ENCODE measurements at places on chromosomes 6 and 20.

- no peak for DNase-seq
These were observed 501.1 kb upstream of the JAG1 start for GRCh38 chr20:11174861-11175260.

- no peak for DNase-seq
These were observed 8.4 kb downstream of the ENTPD6 start for GRCh38 chr20:25203871-25204320.

DNA sequence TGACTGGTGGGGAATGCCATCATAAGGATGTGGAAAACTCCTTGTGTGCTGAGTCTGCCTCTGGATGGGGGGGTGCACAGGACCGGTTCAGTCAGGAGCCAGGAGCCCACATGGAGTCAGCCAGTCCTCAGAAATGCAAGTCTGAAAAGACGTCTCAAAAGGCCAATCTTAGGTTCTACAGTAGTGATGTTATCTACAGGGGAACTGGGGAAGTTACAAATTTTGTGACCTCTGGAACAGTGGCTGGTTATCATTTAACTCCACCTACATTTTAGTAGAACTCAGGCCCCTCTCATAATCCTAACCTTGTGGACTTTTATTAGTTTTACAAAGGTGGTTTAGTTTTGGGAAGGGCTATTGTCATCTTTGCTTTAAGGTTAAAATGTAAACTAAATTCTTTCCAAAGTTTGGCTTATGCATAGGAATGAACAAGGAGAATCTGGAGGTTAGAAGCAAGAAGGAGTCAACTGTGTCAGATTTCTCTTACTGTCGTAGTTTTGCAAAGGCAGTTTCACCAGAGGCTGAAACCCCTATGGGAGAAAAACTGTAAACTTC is 13.7 kb upstream of the TBC1D22B start:
- DNase-seq = no peak

GRCh38 chr6:15434263-15434662 is 188.4 kb downstream of the JARID2 start:
- DNase-seq = no peak

DNA sequence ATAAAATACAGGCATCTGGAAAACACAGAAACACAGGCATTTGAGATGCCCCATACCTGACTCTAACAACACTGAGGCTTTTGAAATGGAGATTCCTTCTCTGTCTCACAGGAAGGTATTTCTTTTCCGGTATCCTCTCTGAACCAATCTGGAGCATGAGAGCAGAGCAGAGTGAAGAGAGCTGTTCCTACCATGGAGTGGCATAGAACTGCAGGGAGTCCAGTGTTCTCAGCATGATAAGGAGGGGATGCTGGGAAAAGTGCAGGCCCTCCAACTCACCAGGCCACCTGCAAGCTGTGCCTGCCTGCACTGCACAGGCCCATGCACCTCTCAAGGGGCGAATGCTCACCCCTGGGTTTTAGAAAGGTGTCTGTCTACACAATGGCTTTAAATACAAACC is 89.2 kb downstream of the FOXA2 start:
- DNase-seq = no peak

DNA sequence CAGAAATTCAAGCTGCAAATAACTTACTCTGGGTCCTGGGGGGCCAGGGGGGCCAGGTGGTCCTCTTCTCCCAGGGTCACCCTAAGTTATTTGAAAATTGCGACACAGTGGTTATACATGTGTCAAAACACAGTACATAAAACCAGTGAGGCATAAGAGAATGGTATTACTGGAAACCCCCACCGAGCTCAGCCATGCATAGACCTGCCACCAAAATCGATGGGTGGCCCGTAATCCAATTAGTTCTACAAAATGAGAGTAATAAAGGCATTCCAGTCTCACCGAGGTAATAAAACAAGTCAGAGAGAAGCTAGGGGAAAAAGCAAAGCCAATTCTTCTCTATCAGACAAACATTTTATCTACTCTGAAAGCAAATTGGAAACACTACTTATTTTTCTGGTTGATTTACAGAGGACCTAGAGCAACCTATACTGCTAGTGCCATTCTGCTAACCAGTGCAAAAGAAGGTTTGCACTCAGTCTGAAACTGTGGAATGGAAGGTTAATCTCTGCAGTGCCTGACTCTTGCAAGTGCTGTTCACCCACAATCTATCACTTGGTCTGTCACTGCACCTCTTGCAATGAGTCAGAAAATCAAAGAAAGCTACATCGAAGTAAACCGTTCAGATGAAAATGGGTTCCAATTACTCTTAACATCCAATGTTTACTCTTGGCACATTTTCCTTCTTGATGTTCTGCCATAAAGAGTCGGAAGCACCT is 32.4 kb downstream of the COL9A1 start:
- no peak for DNase-seq

GRCh38 chr6:168417679-168418557 is 23.1 kb upstream of the SMOC2 start:
- DNase-seq = no peak

- no peak for DNase-seq
These were observed 25.6 kb upstream of the SLPI start for GRCh38 chr20:45279992-45280391.

- no peak for DNase-seq
These were observed 5.9 kb downstream of the MAN1A1 start for GRCh38 chr6:119343573-119344146.

GRCh38 chr20:33010133-33010504 is 2.6 kb downstream of the BPIFB2 start:
- no peak for DNase-seq

DNA sequence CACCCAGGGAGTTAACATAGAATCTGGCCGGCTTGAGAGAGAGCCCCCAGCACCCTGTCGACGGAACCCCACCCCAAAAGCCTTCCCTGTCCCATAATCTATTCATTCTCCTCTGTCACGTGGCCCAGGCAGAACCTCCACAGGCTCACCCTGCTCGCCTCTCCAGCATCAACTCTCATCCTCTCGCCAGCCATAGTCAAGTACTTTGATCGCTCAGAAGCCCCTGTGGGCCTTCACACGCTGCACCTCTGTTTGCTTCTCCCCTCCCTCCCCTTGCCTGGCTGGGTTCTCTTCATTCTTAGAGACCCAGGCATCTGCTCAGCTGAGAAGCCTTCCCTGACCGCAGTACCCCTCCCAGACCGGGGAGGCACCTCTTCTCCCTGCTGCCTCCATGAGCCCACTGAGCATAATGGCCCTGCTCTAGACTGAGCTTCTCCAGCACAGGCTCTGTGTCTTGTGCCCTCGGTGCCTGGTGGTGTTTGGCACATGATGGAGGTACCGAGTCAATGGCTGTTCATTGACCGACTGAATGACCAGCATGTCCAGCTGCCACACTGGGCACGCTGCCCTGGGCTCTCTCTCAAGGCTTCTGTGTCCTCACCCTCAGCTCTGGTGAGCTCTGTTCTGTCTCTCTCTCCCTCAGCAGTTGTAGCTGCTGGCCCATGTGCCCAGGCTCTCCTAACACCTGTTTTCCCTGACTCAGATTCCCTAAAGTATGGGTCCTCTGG is 33.7 kb downstream of the PKIG start:
- no peak for DNase-seq

- no peak for DNase-seq
These were observed 296.0 kb downstream of the CDH4 start for GRCh38 chr20:61548069-61548468.

- no peak for DNase-seq
These were observed 6.1 kb downstream of the PRDM13 start for GRCh38 chr6:99612551-99613408.

DNA sequence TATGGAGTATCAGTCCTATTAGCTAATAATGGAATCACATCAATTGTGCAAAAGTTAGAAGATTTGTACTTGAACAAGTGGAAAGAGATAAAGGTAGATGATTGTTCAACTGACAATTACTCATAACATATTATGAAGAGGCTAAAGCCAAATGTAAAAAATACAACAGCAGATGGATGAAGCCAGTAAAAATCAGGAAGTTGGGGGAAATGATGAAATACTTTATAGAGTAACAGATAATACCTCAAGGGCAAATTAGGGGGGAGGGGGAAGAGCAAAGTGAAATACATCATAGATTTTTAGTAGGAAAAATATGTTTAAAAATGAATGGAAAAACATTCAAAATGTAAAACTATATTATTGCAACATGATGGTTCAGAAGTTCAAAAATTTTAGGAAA is 114.0 kb downstream of the PDSS2 start:
- no peak for DNase-seq

- no peak for DNase-seq
These were observed 35.6 kb upstream of the LAMP5 start for GRCh38 chr20:9478771-9479170.

GRCh38 chr6:15243910-15244619 is 1.8 kb upstream of the JARID2 start:
- DNase-seq = no peak

DNA sequence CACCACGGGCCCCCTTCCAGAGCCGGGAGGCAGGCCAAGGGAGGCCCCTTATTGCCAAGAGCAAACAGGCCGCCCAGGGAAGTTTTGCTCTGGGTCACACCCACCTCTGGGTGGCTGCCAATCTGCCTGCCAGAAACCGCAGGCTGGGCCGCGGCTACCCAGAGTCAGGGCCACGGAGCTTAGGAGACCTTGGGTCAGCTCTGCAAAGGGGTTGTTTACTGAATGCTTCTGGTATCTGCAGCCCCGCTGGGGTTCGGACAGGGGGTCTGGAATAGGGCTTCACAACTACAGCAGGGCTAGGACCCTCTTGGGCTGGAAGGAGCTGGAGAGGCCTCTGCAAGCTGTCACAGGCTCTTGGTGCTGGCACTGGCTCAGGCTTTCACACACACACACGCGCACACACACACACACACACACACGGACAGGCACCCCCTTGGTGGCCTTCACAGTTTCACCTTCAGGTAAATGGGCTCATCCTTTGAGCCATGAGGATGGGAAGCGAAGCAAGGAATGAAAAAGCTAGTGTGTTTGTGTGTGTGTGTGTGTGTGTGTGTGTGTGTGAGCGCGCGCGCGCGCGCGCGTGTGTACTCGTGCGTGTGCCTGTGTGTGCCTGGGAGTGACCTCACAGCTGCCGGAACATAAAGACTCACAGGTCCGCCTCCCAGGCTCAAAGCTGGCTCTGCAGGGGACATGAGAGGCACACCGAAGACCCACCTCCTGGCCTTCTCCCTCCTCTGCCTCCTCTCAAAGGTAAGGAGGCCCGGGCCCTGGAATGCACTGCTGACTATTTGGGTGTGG is at the start of gene CCN5:
Gene CCN5 (plus strand): TSS at position 669 of the 798 bp plus-strand sequence. CDS start 22 bp downstream, at position 691.
- no peak for DNase-seq

DNA sequence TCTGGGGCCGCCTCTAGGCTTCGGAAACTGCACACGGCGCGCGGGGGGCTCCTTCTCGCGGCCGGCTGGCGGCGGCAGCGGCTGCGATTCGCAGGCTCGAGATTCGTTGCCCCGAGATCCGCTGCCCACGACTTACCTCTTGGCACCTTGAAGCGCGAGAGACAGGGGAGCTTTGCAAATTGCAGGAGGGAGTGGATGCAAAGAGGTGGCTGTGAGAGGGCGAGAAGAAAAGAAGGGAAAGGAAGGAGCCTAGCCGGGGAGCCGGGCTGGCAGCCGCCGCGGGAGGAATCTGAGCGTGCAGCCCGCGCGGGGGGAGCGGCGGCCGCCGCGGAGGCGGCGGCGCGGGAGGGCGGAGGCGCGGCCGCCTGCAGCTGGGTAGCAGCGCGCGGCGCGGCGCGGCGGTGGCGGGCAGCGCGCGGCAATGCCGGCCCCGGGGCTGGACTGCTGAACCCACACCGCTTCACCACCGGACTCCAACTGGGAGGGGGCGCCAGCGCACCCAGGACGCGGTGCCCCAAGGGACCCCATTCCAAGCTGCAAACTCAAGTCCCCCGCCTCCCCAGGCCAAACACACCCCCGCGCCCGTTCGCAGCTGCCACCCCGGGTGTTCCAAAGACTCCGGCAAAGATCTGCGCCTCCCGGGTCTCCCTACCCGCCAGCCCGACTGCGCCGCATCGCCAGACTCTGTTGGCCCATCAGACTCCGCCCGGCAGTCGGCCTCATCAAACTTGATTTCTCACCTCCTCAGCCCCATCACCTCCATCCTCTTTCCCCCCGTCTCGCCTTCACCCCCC is 44.2 kb upstream of the SUPT3H start:
- DNase-seq = no peak

DNA sequence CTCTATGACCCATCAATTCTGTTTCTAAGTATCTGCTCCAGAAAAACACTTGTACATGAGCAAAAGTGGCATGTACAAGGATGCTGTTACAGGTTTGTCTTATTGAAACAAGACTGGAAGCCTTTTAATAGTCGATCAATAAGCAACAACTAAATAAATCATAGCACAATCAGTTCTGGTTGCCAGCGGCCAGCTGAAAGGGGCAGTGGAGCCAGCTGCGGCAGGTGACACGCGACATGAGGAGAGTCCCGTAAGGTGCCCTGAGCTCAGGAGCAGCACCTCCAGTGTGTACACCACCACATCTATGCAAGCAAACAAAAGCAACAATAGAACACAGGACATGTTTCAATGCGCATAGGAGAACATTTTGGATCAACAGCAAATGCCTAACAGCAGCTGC is 20.7 kb upstream of the NNAT start:
- DNase-seq = no peak

- no peak for DNase-seq
These were observed 2.6 kb downstream of the MAN1A1 start for GRCh38 chr6:119346936-119347335.

GRCh38 chr6:27066802-27067201 is 180.7 kb upstream of the PRSS16 start:
- DNase-seq = no peak

- DNase-seq = no peak
These were observed 61.2 kb upstream of the SIRPA start for GRCh38 chr20:1833728-1834726.

GRCh38 chr6:65760285-65760684 is 53.3 kb upstream of the EYS start:
- no peak for DNase-seq

DNA sequence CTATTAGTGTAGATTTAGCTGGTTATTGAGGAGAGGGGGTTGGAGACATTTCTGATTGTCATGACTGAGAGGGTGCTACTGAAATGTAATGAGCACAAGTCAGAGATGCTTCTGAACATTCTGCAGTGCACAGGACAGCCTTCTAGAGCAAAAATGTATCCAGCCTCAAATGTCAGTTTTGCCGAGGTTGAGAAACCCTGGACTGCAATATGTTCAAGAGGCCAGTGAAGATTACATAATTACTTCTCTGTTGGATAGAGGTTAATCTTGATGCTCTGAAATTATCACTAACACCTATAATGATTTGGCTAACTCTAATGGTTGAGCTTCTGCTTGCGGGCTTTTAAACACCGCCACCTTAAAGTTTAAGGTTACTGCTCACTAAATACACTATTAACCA is 3.4 kb upstream of the DUSP22 start:
- DNase-seq = no peak

GRCh38 chr6:2806644-2807043 is 35.0 kb downstream of the SERPINB1 start:
- DNase-seq = no peak

DNA sequence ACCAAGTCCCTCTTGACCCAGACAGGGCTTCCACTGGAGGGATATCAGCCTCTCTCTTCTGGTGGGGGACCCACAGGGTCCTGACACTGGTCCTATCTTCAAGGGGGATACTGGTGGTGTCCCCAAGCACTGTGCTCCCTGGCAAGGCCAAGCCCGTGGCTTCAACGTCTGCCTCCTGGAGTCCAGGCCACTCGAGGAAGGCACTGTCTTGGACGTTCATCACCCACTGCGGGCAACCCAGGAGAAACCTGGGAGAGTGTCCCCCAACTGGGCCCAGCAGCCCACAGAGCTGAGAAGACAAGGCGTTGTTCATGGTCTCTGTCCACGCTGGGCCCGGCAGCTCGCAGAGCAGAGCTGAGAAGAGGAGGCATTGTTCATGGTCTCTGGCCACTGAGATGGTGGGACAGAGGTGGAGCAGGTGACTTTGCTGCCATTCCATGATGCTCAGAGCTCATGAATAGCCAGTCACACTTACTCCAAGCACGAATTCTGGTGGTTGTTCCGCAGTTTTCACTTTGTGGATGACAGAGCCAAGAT is 37.5 kb upstream of the FRMD1 start:
- no peak for DNase-seq
